ENCODE measurements at places on chromosomes 12 and 14. TPM values are rescaled to one million over a fixed set of nuclear protein-coding genes. Genes with fewer than 3 reads are reported as not detected.

The AQP2 gene
- total RNA-seq, result not detected

The MYO1A gene
- not detected for total RNA-seq

The SYNDIG1L gene
- total RNA-seq, result 0.03 TPM

The ANKRD33 gene
- total RNA-seq, result not detected

The DIO3 gene
- not detected for total RNA-seq

The LGMN gene
- total RNA-seq, result 14.0 TPM

The C1S gene
- total RNA-seq, result 4.3 TPM

The NELL2 gene
- 4.5 TPM for total RNA-seq

Data from A375 (cell line).